HTR-8/SVneo (cell line): ENCODE measurements at places on chromosomes 11 and 22.

DNA sequence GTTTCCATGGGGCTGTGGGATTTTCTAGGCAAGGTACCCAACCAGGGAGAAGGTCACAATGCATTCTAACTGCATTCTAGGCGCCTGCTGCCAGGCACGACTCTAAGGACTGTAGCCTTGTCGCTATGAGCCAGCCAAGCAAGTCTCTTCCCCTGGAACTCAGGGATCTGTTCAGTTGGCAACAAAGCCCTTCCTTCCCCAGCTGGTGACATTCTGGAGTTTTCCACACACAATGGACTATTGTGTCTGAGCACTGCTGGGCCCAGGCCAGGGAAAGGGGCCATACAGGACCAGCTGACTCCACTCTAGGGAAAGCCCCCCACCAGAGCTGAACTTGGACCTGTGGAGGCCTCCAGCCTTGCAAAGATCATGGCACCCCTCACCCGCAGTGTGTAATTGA is 116.8 kb downstream of the RRAS2 start:
- DNase-seq, result no peak

DNA sequence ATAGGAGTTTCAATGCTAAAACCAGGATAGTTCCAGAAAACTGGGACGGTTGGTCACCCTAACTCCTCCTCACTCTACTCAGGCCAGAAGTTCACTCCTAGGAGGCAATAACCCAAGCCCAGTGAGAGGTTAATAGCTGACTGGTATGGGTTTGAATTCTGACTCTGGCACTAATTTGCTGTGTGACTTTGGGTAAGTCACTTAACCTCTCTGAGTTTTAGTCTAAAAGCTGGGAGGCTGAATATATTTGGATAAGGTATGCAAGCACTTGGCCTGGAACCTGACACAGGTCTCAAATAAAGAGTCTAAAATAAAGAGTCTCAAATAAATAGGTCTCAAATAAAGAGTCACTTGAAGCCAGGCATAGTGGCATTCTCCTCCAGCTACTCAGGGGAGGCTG is 6.2 kb upstream of the SEC14L6 start:
- DNase-seq, result no peak

DNA sequence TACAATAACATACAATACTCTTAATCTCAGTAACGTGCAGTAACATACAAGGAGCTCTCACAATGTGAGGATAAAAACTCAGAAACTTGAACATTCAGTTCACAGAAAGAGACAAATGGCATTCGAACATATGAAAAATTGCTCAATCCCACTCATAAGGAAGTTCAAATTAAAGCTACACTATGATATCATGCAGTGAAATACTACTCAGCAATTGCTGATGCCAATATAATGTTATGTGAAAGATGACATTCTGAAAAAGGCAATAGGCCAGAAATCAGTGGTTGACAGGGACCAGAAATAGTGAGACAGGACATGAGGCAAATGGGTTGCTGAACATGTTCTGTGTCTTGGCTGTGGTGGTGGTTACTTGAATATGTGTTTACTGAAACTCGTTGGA is 33.7 kb upstream of the PITPNB start:
- DNase-seq, result no peak

DNA sequence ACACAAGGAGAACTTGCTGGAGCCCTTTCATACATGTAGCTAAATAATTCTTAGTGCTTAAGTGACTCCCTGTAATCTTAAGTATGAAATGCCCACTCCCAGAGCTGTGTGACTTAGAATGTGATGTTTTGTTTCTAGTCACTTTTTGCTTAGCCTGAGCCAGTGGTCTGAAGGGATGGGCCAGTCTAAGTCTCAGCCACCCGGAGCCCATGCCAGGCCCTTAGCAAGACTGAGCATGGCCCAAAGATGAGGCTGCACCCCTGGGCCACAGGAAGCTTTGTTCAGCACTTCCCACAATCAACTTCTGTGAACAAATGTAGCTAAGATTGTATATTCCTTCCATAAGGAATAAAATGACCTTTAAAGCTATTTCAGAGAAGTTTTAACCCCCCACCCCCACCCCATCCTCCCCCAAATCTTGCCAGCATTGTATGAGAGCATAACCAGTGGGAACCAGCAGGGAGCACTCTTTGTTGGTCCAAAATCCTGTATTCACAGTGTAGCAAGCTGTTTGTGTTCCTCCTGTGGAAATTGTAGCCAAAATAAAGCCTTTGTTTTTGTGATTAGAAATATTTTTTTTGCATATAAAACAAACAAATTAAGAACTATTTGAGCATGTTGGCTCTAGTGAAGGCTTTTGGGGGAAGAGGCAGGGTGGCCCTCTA is 73.8 kb upstream of the GAL start:
- DNase-seq, result no peak

- DNase-seq, result no peak
Observed at GRCh38 chr11:61690706-61691379, 10.7 kb downstream of the DAGLA start.

DNA sequence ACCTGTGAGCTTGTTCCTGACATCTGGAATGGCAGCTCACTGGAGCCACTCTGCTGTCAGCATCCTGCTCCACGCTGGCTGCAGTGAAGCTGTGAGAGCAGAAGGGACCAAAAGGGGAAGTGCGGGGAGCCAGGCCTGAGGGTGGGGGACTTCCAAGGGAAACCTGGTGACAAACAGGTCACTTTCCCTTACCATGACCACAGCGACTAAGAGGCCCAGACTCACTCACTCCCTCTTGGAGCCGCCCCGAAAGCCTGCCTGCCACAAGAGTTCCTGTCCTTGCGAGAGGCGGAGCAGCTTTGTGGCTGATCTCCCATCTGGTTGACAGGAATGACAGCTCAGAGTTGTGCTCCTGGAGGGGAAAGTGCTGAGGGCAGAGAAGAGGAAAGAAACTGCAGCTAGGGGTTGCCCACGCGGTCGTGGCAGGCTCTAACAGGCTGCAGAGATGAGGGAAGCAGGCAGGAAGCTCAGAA is 183.8 kb upstream of the NTM start:
- no peak for DNase-seq

DNA sequence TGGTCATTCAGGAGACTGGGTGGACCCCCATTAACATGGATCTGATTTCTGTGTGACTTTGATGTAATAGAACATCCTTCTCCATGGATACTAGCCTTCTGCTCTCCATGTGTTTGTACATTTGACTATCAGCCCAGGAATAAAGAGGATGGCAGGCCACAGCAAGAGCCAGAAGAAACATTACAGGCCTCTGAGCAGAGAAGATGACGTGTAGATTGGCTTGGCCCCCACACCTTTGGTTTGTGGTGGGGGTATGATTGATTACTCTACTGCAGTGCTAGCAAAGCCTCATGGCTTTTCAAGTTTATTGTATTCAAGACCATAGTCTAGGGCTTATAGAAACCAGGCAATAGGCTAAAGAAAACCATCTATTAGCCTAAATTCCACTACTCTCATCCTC is 77.0 kb downstream of the GRAMD1B start:
- no peak for DNase-seq

DNA sequence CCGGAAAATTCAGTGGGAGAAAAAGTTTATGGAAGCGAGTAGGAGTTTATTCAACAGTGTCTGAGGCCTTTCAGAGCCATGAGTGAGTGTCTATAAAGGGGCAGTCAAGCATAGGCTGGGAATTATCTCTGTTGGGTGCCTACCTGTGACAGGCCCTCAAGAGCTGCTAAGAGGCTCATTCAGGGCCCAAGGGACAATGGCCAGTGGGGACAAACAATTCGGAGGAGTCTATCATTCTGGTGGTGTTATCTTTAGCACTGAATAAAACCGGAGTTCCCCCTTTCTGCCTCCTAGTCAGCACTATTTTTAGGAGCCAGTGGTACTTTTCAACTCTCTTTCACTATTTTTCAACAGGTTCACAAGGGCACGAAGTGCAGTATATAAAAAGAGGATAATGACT is 89.5 kb upstream of the HTATIP2 start:
- DNase-seq, result no peak

- DNase-seq, result no peak
Observed at GRCh38 chr11:62390722-62391121, 28.1 kb upstream of the SCGB1A1 start.

DNA sequence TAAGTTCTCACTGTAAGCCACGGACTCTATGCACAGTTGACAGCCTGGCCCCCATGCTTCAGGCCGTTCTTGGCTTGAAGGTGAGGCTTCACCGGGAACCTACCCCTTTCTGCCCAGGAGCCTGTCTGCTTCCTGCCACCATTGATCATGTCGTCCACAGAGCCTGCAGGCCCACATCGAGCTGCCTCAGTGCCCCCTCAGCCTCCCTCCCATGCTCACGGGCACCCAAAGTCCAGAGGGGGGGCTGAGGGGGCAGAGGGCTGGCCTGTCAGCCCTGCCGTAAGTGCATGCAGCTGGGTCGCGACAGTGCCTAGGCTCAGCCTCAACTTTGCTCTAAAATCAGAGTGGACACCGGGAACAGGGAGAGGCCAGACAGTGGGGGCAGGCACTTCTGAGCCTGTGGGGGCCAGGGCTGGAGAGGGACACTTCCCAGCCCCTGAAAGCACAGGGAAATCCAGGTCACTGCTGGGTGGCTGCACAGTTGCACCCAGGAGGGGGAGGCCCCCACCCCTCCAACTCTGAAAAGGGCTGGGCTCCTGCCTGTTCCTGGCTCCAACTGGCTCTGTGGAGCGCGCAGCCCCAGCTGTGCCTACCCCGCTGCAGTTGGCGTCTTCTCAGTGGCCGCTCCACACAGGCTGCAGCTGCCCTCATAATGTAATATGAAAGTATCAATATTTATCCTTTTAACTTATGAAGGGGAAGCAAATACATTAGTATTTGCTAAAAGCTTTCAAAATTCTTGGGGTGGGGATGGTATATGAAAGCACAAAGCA is 598.6 kb downstream of the DLG2 start:
- no peak for DNase-seq

GRCh38 chr22:26241361-26241760 is 72.1 kb downstream of the SEZ6L start:
- no peak for DNase-seq
